AG09319 (cell line): ENCODE measurements at places on chromosomes 12 and 14.

DNA sequence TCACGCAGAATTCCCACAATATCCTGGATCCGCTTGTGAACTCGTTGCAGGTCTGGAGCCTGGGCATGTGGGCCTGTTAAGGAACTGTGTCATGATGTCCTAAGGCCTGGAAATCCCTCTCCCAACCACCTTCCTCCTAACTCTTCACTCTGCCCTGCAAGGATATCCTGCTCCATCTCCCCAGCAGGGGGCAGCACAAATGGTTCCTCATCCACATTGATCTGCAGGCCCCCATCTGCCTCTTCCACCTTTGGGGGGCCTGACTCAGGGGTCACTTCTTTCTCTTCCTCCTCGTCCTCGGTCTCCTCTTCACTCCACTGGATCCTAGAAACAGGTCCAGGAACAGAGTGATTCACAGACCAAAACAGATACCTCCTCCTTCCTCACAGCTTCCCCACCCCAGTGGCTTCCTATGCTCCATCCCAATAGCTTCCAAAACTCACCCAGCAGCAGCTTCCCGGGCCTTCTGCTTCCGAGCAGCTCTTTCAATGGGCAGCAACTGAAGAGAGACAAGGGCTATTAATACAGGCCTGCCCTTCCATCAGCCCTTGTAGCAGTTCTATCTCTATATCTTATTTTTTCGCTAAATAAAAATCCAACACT, 4.5 kb downstream of the NOP2 start:
- DNase-seq = no peak

DNA sequence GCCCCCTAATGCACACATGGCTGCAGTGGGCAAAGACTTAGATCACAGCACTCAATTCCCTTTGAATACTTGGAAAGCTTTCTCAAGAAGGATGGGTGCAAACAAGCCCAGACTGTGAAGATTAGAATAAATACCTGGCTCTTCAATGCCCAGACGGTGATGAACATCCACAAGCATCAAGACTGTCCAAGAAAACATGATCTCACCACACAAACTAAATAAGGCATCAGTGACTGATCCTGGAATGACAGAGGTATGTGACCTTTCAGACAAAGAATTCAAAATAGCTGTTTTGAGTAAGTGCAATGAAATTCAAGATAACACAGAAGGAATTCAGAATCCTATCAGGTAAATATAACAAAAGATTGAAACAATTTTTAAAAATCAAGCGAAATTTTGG, 43.8 kb upstream of the ZDHHC17 start:
- DNase-seq = no peak

DNA sequence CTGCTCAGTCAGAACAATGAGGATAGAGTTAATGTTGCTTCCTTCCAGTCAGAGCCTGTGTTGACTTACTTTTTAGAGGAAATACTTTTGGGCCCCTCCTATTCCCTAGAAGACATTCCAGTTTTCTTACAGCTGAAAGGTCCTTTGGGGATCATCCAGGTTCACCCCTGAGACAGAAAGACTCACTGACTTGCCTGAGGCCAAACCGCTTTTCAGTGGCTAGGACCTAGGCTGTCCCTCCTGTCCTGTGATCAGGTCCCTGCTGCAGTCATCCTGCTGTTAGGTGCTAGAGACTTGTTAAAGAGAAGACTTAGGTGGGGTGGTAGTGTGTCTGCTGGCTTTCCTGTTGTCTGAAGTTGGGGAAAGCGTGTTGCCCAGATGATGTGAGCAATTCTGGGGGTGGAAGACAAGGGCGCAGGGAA, 39.6 kb downstream of the SUSD6 start:
- no peak for DNase-seq

DNA sequence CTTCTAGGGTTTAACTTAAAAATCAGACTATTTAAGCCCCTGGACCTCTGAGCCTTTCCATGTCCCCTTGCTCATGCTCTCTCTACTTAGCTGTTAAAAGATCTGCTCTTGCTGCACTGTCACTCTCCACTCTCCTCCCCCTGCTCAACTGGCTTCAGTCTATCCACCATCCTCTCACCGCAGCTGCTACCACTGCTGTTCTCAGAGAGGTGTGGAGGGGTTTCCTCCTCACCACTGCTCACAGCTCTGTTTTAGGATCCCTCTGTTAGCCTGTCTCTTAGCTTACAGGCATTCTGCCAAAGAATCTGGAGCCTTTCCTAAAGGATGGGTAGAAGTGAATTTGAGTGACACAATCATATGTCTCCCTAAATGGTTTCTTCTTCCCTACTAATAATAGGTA, 43.7 kb upstream of the ATP2B1 start:
- DNase-seq = no peak

GRCh38 chr12:28497889-28498411, 307.7 kb downstream of the CCDC91 start:
- DNase-seq = no peak

- DNase-seq = no peak
Observed at GRCh38 chr14:58663494-58664111, 25.8 kb downstream of the DACT1 start.

DNA sequence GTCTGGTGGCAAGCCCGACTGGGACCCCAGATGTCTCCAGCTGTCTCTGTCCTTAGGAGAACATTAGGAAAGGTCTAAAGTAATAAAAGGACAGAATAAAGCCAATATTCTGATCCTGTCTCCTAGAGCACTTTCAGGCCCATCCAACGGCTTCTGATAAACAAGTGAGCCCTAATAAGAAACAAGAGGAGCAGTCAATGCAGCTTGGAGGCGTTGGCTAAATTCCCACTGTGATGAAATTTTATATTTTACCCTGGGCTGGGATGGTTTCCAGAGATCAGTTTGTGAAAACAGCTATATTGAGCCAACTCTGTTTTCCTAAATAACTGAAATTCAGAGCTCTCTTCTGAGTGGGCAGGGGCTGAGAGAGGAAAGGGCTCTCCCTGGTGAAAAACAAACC, 55.5 kb upstream of the SRRM4 start:
- DNase-seq = no peak

DNA sequence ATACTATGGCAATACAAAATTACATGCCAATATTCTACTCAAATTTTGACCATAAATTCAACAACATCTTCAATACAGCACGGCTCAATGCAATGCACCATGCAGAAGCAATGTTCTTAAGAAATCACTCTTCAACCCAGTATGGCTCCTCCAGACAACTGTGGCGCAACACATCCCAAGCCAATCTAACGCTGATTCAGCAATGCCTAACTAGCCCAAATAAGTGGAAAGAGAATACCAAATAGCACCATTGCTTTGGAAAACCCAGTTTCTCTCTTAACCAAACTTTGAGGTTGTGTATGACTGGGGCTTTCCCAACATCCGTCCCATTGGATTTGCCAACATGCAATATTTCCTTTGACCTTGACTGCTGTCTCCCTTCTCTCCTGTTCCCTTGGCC, 211.1 kb upstream of the TBX3 start:
- DNase-seq = no peak

GRCh38 chr14:76125511-76125910, 26.2 kb upstream of the GPATCH2L start:
- DNase-seq = no peak

DNA sequence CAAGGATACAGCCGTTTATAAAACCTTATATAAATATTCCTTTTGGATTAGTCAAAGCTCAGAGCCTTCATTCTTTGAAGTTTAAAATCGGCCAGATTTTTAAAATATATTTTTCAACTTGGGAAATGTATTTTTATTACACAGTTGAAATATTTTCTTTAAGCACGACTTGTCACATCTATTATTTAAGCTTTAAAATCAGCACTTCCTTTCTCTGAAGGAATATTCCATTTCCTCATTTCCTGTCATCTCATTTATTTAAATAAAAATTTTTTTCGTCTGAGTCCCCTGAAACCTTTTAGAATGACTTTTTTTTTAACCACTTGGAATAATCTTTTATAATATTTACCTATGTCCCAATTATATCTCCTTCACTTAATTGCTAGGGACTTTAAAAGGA, 107.5 kb upstream of the PDE3A start:
- DNase-seq = no peak

DNA sequence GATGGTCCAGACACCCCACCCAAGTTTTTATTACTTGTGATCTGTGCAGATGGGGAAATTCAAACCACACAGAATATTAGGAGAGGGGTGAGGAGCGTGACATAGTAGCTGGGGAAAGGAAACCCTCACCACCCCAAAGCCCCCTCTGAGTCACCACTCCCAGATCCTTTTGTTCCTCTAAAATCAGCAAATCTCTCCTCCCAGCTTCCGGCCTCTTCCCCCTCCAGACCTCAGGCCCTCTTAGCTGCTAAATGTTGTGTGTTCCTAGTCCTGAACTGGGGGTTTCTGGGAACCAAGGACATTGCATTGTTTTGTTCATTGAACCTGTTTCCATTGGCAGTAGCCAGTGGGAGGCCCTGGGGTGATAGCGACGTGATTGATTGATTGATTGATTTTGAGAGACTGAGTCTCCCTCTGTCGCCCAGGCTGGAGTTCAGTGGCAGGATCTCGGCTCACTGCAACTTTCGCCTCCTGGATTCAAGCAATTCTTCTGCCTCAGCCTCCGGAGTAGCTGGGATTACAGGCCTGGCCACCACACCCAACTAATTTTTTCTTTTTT, 5.9 kb upstream of the ORAI1 start:
- no peak for DNase-seq

DNA sequence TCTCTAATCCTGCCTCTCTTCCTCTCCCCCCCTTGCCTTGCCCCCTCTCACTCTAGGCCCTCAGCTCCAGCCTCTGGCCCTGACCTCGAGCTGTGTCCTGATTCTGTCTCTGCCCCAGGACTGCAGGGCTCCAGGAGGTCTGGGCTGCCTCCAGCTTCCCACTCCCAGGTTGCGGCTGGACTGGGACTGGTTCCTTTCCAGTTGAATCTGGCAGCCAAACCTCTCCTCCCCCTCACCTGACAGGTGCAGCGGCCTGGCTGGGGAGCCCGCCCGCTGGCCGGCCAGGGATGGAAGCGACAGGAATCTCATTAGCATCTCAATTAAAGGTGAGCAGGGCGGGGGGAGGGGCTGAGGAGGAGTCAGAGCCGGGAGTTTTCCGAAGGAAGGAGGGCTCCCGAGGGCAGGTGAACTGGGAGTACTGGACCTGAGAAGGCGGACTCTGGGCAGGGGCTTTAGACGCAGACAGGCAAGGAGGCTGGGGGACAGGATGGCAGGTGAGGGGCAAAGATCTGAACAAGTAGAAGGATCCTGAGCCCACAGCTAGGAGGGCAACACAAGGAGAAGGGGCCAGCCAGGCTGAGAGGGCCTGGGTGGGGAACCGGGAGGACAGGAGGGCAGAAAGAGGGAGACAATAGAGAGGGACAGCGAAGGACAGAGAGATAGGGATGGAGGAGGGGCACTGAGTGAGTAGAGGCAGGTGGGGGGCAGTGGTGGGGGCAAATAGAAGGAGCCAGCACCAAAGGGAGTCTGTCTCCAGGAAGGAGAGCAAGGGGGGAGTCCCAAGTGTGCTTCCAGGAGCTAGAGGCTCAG, at the start of gene SCNN1A:
Gene SCNN1A, minus strand, starts transcription at position 295 of the 810 bp plus-strand sequence. CDS start 780 bp downstream, outside the sequence.
- no peak for DNase-seq

- peak; percentile 69 for DNase-seq
Observed at GRCh38 chr12:123393747-123394146, 9.8 kb downstream of the KMT5A start.

- DNase-seq = no peak
Observed at GRCh38 chr12:90076851-90077319, 368.2 kb upstream of the ATP2B1 start.

DNA sequence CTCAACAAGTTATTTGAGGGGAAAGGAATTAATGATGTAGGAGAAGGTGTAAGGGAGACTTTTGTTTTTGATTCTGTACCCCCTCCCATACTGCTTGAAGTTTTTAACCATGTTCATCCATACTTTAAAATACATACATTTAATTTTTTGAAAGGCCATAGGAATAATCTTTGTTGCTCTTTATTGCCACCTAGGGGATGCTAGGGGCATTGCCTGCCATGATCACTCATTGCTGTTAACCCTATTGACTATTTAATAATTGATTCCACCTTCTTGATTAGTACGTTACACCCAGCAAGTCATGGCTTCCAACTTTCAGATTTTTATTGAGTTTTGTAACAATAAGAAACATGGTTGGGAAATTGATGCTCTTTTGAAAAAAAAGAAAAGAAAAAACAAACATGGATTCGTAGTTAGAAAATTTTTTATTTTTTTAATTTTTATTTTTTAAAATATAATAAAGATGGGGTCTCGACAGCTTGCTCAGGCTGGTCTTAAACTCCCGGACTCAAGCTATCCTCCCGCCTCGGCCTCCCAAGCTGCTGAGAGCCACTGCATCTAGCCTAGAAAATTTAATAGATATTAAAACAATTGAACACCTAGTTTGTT, 8.5 kb upstream of the PRKAB1 start:
- DNase-seq = no peak

DNA sequence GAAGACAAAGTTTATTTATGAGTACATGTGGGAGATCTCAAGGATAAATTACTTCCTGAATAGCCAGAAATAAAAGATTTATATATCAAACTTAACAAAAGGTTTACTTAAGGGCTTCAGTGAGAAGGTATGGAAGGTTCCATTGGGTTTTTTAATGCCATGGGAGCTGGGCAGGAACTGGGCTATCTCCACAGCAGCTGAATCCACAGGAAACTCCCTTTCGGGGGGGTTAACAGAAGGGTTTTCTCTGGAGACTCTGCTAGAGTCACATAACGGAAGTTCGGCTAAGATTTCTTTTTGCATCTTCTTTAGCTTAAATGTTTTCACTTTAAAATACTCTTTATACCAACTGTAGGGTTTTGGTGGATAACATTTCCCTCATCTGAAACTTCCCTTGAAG, 113.5 kb downstream of the UNC79 start:
- DNase-seq = no peak

DNA sequence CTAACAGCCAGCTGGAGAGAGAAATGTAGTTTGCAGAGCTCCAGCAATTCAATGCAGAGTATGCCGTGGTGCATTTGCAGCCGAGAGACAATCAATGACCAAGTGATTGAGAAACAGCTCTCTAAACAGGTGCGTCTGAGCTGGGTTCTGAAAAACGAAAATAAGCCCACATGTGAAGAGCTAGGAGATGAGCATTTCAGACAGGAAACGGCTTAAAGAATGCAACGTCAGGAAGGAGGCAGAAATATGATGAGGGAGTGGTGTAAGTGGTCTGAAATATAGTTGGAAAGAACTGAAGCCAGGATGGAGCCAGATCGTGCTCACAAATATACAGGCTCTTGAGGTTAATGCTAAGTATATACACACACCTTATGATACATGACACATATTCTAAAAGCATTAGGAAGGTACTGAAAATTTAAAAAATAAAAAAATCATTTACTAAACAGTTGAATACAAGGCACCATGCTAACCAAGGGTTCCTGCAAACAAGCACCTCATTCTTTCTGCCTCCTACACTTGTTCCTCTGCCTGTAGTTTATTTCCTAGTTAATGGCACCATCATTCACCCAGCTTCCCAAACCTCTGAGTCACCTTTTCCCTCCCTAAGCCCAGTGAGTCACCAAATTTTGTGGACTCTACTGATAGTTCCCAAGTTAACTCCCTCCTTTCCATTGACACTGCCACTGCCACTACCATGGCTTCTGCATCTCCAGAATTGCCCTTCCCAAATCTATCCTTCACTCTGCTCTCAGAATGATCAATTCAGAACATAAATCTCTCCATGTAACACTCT, 2.3 kb upstream of the GARIN2 start:
- DNase-seq = peak; percentile 11
